ENCODE measurements at places on chromosomes 12 and 14.

GRCh38 chr14:81332725-81333124, 67.4 kb downstream of the STON2 start:
- no peak for DNase-seq

DNA sequence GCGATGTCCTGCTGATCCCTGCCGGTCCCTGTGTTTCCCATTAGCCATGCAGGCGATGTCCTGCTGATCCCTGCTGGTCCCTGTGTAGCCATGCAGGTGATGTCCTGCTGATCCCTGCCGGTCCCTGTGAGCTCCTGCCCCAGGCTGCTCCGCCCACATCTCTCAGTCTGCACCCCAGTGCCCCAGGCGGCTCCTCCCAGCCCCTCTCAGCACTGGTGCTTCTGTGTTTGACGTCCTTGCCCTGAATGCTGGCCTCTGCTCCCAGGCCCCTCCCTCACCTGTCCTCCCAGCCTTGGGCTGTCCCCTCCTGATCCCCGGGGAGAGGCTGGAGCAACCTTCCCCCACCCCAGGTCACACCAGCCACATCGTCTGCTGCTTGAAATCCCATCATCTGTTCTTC, 41.4 kb upstream of the TEX22 start:
- no peak for DNase-seq

- peak; percentile 51 for DNase-seq
Measured at GRCh38 chr12:127381043-127381668, 885.8 kb upstream of the TMEM132C start.

GRCh38 chr12:52526511-52526951, 6.3 kb upstream of the KRT5 start:
- no peak for DNase-seq

GRCh38 chr12:76848132-76848531, 30.7 kb downstream of the CSRP2 start:
- DNase-seq, result no peak

GRCh38 chr12:111692575-111693210, 6.8 kb downstream of the ACAD10 start:
- peak; percentile 63 for DNase-seq

DNA sequence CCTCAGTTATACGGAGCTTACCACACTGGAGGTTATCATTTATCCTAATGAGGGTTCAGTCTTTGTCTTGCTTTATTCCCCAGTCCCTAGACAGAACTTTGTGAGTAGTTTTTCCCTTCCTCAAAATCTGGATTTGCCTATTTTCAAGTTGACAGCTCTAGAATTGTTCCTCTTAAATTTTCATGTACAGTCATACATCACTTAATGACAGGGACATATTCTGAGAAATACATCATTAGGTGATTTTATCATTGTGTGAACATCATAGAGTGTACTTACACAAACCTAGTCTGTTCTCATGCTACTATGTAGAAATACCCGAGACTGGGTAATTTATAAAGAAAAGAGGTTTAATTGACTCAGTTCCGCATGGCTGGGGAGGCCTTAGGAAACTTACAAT, 3.1 kb downstream of the PRKAB1 start:
- DNase-seq, result no peak

GRCh38 chr12:46743456-46743855, 82.3 kb downstream of the SLC38A4 start:
- no peak for DNase-seq

GRCh38 chr12:1732914-1733313, 42.0 kb downstream of the ADIPOR2 start:
- no peak for DNase-seq

Measured in hematopoietic multipotent progenitor cell treated with erythropoietin and hydrocortisone succinate and interleukin-3 and kit ligand, for 6 days (in vitro differentiated cells).